ENCODE measurements at places on chromosomes 2 and 18.

GRCh38 chr2:152394326-152394725 lies 59.4 kb downstream of the FMNL2 start:
- no peak for DNase-seq

GRCh38 chr2:237508361-237508760 lies 21.3 kb downstream of the MLPH start:
- no peak for DNase-seq

DNA sequence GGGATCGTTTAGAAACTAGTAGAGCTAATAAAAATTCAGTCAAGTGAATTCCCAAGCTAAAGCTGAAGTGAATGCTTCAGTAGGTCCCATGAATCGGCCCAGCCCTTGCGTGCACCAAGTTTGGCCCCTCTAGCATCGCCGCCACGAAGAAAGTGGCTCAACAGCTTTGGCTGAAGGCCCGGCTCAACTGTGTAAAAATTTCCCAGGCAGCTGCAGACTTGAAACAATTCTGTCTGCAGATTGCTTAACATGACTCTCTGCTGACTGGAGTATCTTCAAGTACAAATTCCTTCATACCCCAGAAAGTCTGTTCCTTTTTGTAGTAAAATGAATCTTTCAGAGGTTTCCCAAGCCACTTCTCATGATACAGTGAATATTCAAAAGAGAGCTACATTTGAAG lies 32.7 kb downstream of the ALMS1 start:
- no peak for DNase-seq

- no peak for DNase-seq
Observed at GRCh38 chr2:20352230-20352578, 1.6 kb upstream of the PUM2 start.

DNA sequence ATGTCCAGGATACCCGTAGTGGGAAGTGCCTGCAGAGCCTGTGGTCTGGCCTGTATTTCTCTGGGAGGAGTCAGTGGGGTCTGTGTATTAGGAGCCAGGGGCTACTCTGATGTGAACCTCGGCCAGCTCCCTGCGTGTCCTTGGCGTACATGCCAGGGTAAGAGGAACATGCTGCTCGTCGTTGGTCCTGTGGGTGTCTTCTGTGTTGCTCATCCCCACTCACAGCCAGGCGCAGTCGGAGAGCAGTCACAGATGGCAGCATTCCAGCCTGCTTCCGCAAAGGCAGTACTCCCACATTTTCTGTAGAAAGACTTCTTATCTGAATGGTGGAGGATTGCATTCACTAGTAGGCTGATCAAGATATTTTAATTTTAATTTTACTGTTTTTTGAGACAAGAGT lies 84.9 kb downstream of the DGKD start:
- DNase-seq: no peak

DNA sequence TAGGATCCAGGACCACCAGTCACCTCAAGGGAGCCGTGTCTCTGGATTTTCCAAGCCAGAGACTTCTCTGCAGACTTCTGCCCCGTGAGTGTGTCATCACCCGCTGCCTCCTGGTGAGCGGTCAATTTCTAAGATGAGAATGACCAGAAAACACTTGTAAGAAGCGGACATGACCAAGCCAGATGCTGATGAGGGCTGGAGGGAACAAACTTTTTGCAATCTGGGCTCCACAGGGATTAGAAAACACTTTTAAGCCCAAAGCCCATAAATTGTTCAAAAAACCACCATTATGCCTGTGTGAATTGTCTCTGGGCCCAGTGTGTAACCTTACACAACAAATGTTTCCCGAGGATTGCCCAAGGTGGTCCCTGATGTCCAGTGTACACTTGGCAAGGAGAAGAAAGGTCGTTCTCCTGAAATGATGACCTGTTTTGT lies 5.3 kb upstream of the NPPC start:
- DNase-seq: no peak

Data from ELR (cell line).